ENCODE measurements at places on chromosomes 5 and 9. TPM values are rescaled to one million over a fixed set of nuclear protein-coding genes. Genes with fewer than 3 reads are reported as not detected.

DNA sequence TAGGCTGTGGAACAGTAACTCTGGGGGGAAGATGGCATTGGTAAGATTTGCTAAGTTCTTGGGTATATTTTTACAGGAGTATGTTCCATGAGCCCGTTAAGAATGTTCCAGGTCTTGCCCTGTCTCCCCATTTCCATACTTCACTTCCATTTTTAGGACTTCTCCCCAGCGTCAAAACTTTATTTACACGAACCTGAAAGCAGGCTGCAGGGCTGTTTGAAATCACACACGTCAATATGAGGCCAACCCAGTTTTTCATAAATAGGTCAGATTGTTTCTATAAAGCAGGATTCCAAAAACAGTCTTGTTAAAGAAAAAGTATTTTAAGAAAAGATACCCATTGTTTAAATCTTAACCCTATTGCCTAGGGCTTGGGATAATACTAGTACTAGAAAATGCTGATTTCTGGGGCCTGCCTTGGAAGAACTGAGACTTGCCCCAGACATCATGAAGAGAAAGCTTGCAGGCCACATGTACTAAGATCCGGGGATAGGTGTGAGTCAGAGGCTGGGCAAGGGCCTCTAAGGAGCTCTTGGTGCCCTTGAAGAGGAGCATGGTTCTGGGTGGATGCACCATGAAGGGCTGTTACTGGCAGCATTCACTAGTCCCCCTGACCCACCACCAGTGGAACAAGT lies 24.2 kb downstream of the TRIO start:
- H3K27me3 ChIP-seq = no peaks in the 10 kb centered on the region
- H3K36me3 ChIP-seq = no peaks in the 10 kb centered on the region
- no peak for DNase-seq

- no peaks in the 10 kb centered on the region for H3K4me1 ChIP-seq
- no peak overlapping the region for H3K4me3 ChIP-seq
- H3K27ac ChIP-seq = no peak overlapping the region
- no peaks in the 10 kb centered on the region for H3K36me3 ChIP-seq
Observed at GRCh38 chr5:64384765-64385164, 121.0 kb upstream of the RGS7BP start.

- H3K4me3 ChIP-seq = no peak overlapping the region
- no peaks in the 10 kb centered on the region for H3K27me3 ChIP-seq
- H3K4me1 ChIP-seq = no peaks in the 10 kb centered on the region
- no peak overlapping the region for H3K27ac ChIP-seq
- no peak for DNase-seq
Observed at GRCh38 chr5:111124793-111125192, 32.6 kb downstream of the WDR36 start.

- H3K27ac ChIP-seq = no peak overlapping the region
- peaks cover 4% of the 10 kb centered on the region for H3K4me1 ChIP-seq
- no peak overlapping the region for H3K4me3 ChIP-seq
- H3K36me3 ChIP-seq = peaks cover 22% of the 10 kb centered on the region
- H3K27me3 ChIP-seq = no peaks in the 10 kb centered on the region
Observed at GRCh38 chr5:143213231-143213850, 190.1 kb downstream of the NR3C1 start.

DNA sequence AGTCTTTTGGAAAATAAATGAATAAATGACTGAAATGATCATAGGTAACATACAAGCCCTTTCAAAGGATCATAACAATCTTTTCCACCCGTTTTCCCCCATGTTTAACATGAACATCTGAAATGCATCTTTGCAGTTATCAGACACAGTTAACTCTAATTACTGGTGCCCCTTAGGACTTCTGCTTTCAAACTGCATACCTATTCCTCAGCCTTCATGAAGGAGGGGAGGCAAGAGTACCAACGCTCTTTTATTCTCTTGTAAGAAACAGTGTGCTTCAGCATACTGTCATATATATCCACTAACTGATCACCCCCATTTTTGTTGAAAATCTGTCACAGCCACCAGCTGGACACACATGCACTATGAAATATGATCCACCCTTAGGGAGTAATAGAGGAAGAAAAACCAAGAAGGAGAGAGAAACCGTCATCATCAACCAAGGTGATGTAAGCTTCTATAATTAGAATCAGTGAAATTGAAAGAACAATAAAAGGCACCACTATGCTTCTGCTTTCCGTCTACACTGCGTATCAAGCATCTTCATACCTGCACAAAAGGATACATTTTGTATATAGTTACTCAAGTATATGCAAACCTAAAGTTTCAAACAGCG lies 98.7 kb downstream of the RAPGEF6 start:
- H3K36me3 ChIP-seq = no peaks in the 10 kb centered on the region
- H3K4me1 ChIP-seq = peaks cover 5% of the 10 kb centered on the region
- no peak for DNase-seq
- H3K27me3 ChIP-seq = no peaks in the 10 kb centered on the region
- no peak overlapping the region for H3K4me3 ChIP-seq
- H3K27ac ChIP-seq = no peak overlapping the region

DNA sequence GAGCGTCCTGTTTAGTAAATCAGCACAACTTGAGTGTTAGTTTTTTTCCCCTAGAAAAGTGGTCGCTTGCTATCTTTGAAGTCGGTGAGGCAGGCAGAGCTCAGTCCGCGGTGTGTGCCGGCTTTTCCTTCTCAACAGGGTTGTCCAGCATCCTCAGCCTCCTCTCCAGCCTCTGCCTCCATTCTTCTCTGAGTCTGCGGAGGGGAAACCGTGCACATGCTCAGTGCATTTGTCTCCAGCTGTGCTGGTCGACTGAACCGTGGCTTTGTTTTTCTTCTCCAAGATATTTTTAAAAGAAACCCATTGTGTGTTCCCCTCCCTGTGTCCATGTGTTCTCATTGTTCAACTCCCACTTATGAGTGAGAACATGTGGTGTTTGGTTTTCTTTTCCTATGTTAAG lies 25.3 kb downstream of the FAM240B start:
- no peaks in the 10 kb centered on the region for H3K36me3 ChIP-seq
- no peaks in the 10 kb centered on the region for H3K4me1 ChIP-seq
- H3K27me3 ChIP-seq = no peaks in the 10 kb centered on the region
- no peak overlapping the region for H3K4me3 ChIP-seq
- no peak for DNase-seq

GRCh38 chr9:113503613-113504211 lies 40.2 kb downstream of the RGS3 start:
- DNase-seq = no peak
- H3K36me3 ChIP-seq = no peaks in the 10 kb centered on the region
- H3K27me3 ChIP-seq = no peaks in the 10 kb centered on the region
- H3K4me1 ChIP-seq = peaks cover 42% of the 10 kb centered on the region

GRCh38 chr5:73940026-73940425 lies 314.0 kb downstream of the ARHGEF28 start:
- H3K27ac ChIP-seq = no peak overlapping the region
- H3K4me3 ChIP-seq = no peak overlapping the region
- H3K36me3 ChIP-seq = no peaks in the 10 kb centered on the region
- H3K4me1 ChIP-seq = no peaks in the 10 kb centered on the region
- peak; percentile 19 for DNase-seq
- H3K27me3 ChIP-seq = no peaks in the 10 kb centered on the region

GRCh38 chr9:123174887-123175518 lies 93.4 kb downstream of the STRBP start:
- no peak overlapping the region for H3K4me3 ChIP-seq
- no peak overlapping the region for H3K27ac ChIP-seq
- no peaks in the 10 kb centered on the region for H3K36me3 ChIP-seq
- DNase-seq = no peak
- H3K27me3 ChIP-seq = no peaks in the 10 kb centered on the region

DNA sequence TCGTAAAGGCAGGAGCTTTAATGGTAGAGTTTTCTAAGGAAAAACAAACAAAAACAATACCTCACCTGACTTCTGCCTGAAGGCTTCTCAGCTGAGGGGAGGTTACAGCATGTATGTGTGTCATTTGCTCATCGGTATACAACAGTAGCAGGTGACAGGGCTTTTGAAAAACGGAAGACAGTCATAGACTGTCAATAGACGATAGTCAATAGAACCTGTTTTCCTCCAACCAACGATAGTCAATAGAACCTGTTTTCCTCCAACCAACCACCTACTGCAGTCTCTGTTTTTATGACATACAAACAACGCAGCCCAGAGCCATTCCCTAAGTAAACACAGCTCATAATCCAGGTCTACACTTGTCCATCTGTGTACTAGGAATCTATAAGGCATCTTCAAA lies 74.6 kb downstream of the RETREG1 start:
- no peak overlapping the region for H3K27ac ChIP-seq
- H3K4me1 ChIP-seq = no peaks in the 10 kb centered on the region
- H3K27me3 ChIP-seq = no peaks in the 10 kb centered on the region
- no peaks in the 10 kb centered on the region for H3K36me3 ChIP-seq
- no peak for DNase-seq
- no peak overlapping the region for H3K4me3 ChIP-seq

- DNase-seq = no peak
- H3K36me3 ChIP-seq = no peaks in the 10 kb centered on the region
- H3K27ac ChIP-seq = no peak overlapping the region
- H3K4me3 ChIP-seq = no peak overlapping the region
Observed at GRCh38 chr5:140111011-140111858, 2.7 kb upstream of the PURA start.

GRCh38 chr5:80194468-80194867 lies 61.4 kb downstream of the SERINC5 start:
- H3K4me3 ChIP-seq = no peak overlapping the region
- H3K36me3 ChIP-seq = no peaks in the 10 kb centered on the region
- no peaks in the 10 kb centered on the region for H3K27me3 ChIP-seq
- peaks cover 44% of the 10 kb centered on the region for H3K4me1 ChIP-seq
- no peak for DNase-seq

DNA sequence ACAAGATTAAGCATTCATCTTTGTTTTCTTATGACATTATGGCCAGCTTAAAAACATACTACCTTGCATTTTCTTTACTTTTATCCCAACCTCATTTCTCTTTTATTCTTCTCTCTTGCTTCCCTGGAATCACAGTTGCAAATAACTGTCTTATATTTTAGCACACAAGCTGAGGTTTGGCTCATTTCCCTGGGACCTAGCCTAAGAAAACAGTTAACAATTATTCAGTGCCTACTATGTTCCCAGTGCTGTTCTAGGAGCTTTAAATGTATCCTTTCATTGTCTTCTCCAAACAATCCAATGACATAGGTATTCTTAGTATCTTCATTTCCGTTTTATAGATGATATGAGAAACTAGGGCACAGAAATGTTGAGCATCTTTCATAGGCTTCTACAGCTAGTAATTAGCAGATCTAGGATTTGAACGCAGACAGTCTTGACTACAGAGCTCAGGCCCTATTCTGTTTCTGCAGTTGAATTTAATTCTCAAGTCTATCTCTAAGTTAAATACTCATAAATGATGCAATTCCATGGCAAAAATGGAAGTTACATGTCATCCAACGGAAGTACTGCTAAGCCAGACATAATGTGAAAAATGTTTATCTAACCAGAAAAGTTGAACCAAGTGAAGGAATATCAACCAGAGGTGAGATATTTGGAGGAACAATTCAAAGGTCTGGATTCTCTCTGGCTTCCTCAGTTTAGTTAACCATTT lies 52.3 kb upstream of the MTAP start:
- no peak overlapping the region for H3K27ac ChIP-seq
- no peak overlapping the region for H3K4me3 ChIP-seq
- no peak for DNase-seq
- no peaks in the 10 kb centered on the region for H3K36me3 ChIP-seq
- H3K27me3 ChIP-seq = peaks cover 10% of the 10 kb centered on the region
- H3K4me1 ChIP-seq = no peaks in the 10 kb centered on the region

- H3K4me3 ChIP-seq = no peak overlapping the region
- no peak overlapping the region for H3K27ac ChIP-seq
- no peaks in the 10 kb centered on the region for H3K27me3 ChIP-seq
- H3K4me1 ChIP-seq = no peaks in the 10 kb centered on the region
- no peak for DNase-seq
- no peaks in the 10 kb centered on the region for H3K36me3 ChIP-seq
Observed at GRCh38 chr5:65682148-65682547, 39.8 kb downstream of the SGTB start.

GRCh38 chr9:121357011-121357410 lies 13.0 kb downstream of the STOM start:
- H3K27ac ChIP-seq = peak overlapping the region; percentile 96
- no peak overlapping the region for H3K4me3 ChIP-seq
- H3K27me3 ChIP-seq = no peaks in the 10 kb centered on the region
- H3K36me3 ChIP-seq = no peaks in the 10 kb centered on the region

- H3K36me3 ChIP-seq = no peaks in the 10 kb centered on the region
- no peaks in the 10 kb centered on the region for H3K4me1 ChIP-seq
- no peak for DNase-seq
- H3K4me3 ChIP-seq = no peak overlapping the region
- no peak overlapping the region for H3K27ac ChIP-seq
Observed at GRCh38 chr9:112761912-112762655, 11.5 kb downstream of the SNX30 start.

DNA sequence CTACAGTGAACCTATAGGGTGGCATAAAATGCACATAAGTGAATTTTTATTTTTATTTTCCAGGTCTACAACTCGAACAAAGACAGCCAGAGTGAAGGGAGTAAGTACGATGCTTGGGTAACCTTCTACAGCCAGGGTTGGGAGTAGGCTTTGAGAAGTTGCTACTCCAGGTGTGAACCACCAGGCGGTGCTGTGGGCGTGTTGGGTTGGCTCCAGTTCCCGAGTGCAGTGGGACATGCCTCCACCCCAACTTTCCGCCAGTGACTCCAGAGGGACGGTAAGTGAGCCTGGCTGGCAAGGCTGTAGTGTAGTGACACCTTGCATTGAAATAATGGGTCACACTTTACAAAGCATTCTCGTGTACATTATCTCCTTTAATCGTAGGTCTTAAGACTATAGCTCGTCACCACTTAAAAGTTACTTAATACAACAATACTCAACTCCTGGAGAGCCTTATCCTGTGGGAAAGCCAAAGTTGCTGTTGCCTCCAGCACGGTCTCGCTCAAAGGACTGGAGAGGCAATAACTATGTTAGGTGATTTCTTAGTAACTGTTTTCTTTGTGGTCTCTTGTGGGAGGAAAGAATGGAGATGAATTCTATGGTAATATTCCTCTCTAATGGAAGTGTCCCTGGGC lies 244.0 kb downstream of the ARHGAP26 start:
- H3K27ac ChIP-seq = no peak overlapping the region
- H3K4me3 ChIP-seq = no peak overlapping the region
- peaks cover 18% of the 10 kb centered on the region for H3K36me3 ChIP-seq
- DNase-seq = no peak
- peaks cover 11% of the 10 kb centered on the region for H3K4me1 ChIP-seq

LRRC70 gene
- total RNA-seq = 1.1 TPM

SLC6A18 gene
- total RNA-seq = not detected

ADAMTS2 gene
- 68.2 TPM for total RNA-seq

C5orf34 gene
- total RNA-seq = 1.8 TPM

SAPCD2 gene
- 4.6 TPM for total RNA-seq

ANKRD34B gene
- total RNA-seq = 2.8 TPM

RELL2 gene
- total RNA-seq = 6.3 TPM

ANKRD55 gene
- 0.94 TPM for total RNA-seq

CYFIP2 gene
- total RNA-seq = 48.7 TPM

SUSD3 gene
- total RNA-seq = 2.6 TPM

Data from left lung (tissue), 14 donors.